ENCODE measurements at places on chromosomes 16 and 17.

- no peak for DNase-seq
These were observed 68.1 kb downstream of the TMEM132E start for GRCh38 chr17:34647511-34647910.

- no peak for DNase-seq
These were observed 1044.6 kb downstream of the CDH11 start for GRCh38 chr16:64077242-64077641.

- peak; percentile 21 for DNase-seq
These were observed 49.8 kb upstream of the BAHCC1 start for GRCh38 chr17:81345228-81346089.

- DNase-seq = no peak
These were observed 207.3 kb downstream of the NTN1 start for GRCh38 chr17:9228408-9229159.

DNA sequence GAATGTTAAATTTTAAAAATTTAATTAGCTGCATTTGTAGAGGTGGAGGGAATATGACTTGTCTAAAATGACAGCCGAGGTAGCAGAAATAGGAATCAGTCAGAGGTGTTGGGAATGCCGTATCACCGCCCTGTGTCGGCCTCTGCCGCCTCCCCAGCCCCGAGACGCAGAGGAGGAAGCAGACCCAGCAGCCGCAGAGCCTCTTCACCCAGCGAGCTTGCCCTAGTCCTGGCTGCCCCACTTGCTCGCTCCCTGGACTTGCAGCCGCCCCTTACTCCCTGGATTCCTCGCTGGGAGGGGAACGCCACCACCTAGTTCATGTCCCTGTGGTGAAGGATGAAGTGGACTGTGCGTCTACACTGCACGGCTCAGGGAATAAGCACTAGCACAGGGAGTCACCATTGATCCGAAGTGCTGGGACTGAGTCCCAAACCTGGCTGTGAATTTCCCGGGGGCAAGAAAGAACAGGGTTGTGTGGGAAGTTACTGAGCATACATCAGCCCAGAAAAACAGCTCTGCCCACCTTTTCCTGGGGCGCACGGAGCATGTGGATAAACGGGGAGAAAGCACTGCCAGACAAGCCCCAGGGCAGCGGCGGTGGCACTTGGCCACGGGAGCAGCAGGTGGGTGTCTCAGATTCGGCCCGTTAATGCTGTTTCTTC is 76.8 kb downstream of the RPTOR start:
- DNase-seq = no peak

- no peak for DNase-seq
These were observed 1675.1 kb downstream of the TP53TG3F start for GRCh38 chr16:35134471-35134870.

GRCh38 chr17:42287305-42287976 is 857 bp upstream of the STAT5A start:
- DNase-seq = no peak

- no peak for DNase-seq
These were observed 5.5 kb downstream of the MYO19 start for GRCh38 chr17:36529121-36529520.

DNA sequence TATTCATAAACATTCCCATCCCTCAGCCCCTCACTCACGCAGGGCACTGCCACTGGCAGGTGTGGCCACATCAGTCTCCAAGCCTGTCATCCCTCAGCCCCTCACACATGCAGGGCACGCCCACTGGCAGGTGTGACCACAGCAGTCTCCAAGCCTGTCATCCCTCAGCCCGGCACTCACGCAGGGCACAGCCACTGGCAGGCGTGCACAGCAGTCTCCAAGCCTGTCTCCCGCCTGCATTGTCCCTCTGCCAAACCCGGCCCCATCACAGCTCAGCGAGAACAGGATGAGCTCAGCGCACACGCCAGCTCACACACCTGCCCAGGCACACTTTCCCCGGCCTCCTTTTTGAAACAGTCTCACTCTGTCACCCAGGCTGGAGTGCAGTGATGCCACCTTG is 11.4 kb upstream of the KREMEN2 start:
- no peak for DNase-seq
